ENCODE measurements at places on chromosomes 11 and 22.

DNA sequence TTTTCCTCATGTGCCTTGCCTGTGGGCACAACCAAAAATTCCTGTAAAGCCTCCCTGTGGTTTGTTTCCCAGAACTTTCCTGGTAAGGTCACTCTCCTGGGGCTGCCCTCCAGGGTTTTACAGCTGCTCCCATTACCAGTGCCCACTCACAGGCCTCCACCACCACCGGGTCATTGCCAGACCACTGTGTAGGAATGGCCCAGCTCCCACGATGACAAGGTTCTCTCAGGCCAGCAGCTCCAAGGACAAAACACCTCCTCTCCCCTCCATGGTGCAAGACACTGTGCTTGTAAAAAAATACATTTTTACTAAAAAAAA lies 96.1 kb upstream of the AKIP1 start:
- no peak for DNase-seq

GRCh38 chr22:18109410-18110193 lies 1.0 kb upstream of the TUBA8 start:
- no peak for DNase-seq

DNA sequence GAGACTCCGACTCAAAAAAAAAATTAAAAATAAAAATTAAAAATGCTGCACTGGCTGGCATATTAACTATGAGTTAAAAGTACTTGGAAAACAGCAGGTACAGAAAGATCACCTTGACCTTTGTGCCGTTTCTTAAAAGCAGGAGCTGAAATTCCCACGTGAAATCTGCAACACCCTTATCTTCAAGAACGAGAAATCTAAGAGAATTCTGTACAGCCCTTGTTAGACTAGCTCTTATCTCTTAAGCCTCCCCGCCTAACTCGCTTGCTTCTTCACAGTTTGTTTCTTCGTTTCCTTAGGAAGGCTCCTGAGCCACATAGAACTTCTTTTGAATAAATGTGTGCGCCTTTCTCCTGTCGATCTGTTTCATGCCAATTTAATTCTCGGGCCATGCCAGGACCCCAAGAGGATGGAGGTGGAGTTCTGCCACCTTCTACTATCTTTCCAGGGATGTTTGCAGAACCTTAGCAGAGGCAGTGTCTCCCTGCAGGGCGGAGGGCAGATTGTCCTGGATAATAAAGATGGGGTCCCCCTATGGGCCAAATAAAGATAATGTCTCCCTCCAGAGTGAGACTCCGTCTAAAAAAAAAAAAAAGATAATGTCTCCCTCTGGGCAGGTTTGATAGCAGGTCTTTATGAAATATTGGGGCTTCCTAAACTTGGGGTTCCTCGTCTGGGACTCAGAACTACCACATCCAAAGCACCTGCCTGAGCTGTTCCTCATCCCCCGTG lies 27.4 kb upstream of the SYT8 start:
- no peak for DNase-seq

GRCh38 chr11:11038352-11038751 lies 180.5 kb upstream of the ZBED5 start:
- DNase-seq: no peak

- peak; percentile 21 for DNase-seq
Measured at GRCh38 chr11:121112498-121113455, 11.7 kb downstream of the TECTA start.

- peak; percentile 53 for DNase-seq
Measured at GRCh38 chr22:41681616-41682015, 7.1 kb downstream of the SNU13 start.

DNA sequence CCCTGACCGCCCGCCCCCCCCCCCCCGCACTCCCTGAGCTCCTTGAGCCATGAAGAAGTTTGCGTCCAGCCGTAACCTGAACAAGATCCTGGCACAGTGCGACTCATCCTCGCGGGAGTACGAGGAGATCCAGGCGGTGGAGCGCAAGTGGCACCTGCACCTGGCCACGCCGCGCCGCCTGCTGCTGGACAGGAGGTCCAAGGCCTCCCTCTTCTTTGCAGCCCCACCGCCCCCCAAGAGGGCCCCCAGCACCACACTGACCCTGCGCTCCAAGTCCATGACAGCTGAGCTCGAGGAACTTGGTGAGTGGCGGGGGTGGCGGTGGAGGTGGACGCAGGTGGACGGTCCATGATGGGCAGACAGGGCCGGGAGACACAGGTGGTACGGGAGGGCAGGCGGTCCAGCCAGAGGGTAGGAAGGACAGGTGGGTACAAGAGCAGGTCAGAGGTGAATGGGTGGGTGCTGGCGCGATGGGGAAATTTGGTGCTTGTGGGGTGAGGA lies 32.1 kb upstream of the ACR start:
- DNase-seq: no peak

- DNase-seq: no peak
Measured at GRCh38 chr11:129855086-129855485, 39.4 kb downstream of the TMEM45B start.

DNA sequence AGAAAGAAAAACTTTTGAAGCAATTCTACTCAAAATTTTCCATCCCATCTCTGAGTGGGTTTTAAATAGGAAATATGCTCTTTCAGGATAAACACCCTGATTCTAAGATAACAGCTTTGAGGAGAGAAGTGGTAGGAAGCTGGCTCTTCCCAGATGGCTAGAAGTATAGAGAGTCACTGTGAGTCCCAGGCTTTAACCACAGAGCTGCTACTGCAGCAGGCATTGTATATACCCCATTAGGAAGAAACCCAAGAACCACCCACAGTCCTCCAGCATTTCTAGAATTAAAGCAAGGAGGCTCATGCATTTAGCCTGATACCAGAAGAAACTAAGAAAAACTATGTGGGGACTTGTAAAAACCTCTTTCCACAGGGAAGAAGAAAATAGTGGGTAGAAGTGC lies 1405.6 kb upstream of the TENM4 start:
- DNase-seq: no peak

DNA sequence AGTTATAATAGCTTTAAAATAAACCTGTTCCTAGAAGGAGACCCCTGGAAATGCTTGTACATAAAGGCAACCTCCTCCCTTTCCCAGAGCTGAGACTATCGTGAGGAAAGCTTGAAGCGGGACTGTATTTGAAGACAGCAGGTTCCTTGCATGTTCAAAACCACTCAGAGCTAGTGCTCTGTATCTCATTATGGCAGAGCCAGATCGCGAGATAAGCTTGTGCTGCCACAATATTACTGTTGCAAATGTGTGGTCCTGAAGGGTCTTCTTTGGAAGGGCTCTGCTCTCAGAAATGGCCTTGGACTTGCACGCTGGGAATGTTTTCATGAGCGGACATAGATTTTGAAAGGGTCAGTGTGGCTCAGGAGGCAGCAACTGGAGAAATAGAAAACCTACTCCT lies 168.2 kb downstream of the KIRREL3 start:
- DNase-seq: no peak
